ENCODE measurements at places on chromosomes 7 and 10. TPM values are rescaled to one million over a fixed set of nuclear protein-coding genes. Genes with fewer than 3 reads are reported as not detected.

DNA sequence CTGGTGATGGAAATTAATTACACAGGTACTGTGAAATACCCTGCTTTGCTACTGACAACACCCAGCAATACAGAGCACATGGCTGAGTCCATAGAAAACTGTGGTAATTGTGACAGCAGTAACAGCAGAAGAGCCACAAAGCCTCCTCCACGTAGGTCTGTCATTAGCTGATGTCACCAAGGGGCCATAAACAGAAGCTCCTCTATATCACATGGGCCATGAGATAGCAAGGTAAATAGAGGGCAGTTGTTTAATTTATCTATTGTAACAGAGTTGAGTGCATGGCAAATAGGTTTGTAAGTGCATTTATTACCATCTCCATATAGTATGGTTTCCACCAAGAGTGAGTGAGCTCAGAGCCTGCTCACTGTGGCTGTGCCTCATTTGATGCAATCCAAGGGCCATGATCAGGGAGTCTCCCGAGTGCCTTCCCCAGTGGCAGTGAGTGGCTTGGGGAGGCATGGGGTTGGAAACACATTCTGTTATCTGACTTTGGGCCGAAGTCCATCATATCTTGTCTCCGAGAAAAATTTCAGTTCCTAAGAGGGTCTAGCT, 281.2 kb downstream of the SKAP2 start:
- DNase-seq: no peak

GRCh38 chr10:100009793-100010676, at the start of gene DNMBP:
Gene DNMBP, minus strand, starts transcription at chr10:100009947. Its CDS starts 37,823 bp downstream, at chr10:99972124.
- DNase-seq: peak; percentile 81

- DNase-seq: no peak
Observed at GRCh38 chr7:30301751-30302150, 17.4 kb downstream of the ZNRF2 start.

DNA sequence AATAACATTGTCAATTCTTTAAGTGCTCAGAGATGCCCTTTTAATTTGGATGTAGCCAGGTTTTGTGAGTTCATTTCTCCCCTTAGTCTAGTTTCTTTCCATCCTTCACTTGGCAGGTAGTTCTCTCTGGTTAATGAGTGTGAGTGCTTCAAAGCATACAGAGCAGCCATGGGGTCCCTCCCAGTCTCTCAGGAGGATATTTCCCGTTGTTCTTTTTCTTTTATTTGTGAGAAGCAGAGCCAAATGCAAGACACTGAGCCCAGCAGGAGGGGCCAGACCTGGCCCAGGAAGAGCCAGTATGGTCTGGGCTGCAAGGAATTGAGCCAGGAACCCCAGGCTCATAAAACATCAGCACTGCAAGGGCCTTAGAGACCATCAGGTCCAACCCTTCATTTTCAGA, 52.4 kb downstream of the PLCE1 start:
- no peak for DNase-seq

Gene EVX1
- not detected for polyA plus RNA-seq

Gene CPA1
- 2.2 TPM for polyA plus RNA-seq

GRCh38 chr7:30390736-30391636, 87.6 kb downstream of the NOD1 start:
- DNase-seq: no peak

Gene CCSER2
- 32.6 TPM for polyA plus RNA-seq

Gene VPS37D
- 9.3 TPM for polyA plus RNA-seq

Gene CLRN3
- 17.0 TPM for polyA plus RNA-seq

Gene FAM131B
- polyA plus RNA-seq: 2.4 TPM

Gene RBM20
- 2.1 TPM for polyA plus RNA-seq

DNA sequence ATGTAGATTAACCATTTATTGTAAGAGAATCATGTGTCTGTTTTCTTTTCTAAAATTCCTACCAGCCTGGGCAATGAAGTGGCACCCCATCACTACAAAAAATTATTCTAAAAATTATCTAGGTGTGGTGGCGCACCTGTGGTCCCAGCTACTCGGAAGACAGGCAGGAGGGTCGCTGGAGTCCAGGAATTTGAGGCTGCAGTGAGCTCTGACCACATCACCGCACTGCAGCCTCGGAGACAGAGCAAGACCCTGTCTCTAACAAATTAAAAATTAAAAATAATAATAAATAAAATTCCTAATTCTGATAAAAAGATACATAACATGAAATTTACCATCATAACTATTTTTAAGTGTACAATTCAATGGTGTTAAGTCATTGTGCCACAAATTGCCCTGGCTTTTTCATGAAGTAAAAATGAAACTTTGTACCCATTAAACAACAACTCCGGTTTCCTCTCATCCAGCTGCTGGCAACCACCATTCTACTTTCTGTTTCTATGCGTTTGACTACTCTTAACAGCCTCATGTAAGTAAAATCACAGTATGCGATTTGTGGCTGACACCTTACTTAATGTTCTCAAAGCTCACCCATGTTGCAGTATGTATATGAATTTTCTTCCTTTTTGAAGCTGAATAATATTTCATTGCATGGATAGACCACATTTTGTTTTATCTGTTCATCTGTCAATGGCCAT, 20.6 kb upstream of the USP6NL start:
- no peak for DNase-seq

GRCh38 chr7:156041398-156041797, 229.1 kb upstream of the SHH start:
- DNase-seq: no peak

Gene SMO
- polyA plus RNA-seq: 114 TPM

DNA sequence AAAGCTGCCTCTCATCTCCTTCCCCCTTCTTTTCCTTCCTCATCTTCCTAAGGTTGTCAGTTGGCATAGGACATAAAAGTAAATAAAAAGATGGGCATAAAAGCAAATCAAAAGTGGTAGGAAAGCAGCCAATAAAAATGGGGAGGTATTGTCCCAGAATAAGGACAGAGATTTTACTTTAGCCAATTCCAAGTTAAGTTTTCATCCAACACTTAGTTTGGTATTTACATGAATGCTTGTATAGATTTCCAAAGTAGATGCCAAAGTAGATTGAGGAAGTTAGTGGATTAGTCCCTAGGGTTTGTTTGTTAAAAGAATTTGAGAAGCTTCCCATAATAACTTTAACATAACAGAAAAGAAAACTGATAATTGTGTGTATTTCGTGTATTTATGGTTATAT, 33.7 kb downstream of the HDAC9 start:
- no peak for DNase-seq

GRCh38 chr10:124653311-124653710, 90.9 kb downstream of the FAM53B start:
- no peak for DNase-seq

GRCh38 chr7:2927592-2927991, 83.5 kb upstream of the GNA12 start:
- DNase-seq: no peak

Gene PNLIPRP1
- polyA plus RNA-seq: 0.24 TPM

- DNase-seq: peak; percentile 14
Observed at GRCh38 chr10:109411917-109412316, 511.4 kb downstream of the XPNPEP1 start.

GRCh38 chr10:60314069-60314940, 75.4 kb downstream of the ANK3 start:
- no peak for DNase-seq

DNA sequence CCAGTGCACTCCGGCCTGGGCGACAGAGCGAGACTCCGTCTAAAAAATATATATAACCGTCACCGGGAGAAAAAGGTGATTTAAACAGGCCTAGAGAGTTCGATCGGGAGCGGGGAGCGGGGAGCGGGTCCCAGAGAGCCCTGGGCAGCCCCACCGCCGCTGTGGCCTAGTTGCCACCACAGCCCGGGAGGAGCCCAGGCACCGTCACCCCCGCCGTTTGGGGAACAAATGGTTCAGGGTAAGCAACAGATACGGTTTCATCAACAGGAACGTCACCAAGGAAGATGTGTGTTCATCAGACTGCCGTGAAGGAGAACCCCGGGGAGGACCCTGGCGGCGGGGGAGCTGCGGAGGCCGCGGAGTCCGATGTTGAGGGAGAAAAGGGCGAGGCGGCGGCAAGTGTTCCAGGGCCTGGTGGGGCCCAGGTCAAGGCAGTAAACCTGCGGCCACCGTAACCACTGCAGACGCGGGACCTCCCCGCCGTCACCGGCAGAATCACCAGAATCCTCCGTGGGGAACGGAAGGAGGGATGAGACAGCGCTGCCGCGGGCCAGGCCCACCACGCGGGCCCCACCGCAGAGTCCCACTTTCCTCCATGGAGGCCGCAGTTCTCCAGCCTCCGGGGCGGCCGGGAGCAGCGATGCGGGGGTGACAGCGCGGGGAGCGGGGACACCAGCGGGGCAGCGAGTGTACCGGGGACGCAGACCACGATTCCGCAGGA, 103.4 kb downstream of the GALNT11 start:
- no peak for DNase-seq

GRCh38 chr7:156906200-156906649, 13.2 kb upstream of the LMBR1 start:
- no peak for DNase-seq

- DNase-seq: no peak
Observed at GRCh38 chr7:112788778-112789343, 1.3 kb downstream of the TMEM168 start.

DNA sequence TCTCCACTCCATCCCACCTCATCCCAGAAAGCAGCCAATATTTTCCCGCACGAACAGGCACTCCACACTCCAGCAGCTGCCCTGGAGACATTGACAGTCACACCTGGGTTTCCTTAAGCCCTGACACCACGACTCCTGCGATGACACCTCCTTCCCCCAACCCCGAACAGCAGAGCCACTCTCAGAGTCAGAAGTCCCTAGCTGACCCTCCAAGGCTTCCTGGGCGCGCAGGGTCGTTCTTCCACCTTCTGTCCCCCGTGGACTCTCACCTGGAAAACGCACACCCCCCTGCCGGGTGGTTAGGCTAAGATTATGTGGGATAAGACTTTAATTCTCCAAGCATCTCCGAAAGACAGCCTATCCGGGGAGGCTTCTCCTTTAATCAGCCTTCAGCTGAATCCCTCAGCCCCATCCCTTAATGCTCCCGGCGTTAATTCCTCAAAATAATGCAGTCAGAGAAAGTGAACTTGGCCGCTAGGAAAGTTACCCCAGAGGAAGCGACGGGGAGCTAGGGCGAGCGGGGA, 1.1 kb downstream of the DENND11 start:
- DNase-seq: no peak

- no peak for DNase-seq
Observed at GRCh38 chr10:3671386-3671955, 113.5 kb downstream of the KLF6 start.

DNA sequence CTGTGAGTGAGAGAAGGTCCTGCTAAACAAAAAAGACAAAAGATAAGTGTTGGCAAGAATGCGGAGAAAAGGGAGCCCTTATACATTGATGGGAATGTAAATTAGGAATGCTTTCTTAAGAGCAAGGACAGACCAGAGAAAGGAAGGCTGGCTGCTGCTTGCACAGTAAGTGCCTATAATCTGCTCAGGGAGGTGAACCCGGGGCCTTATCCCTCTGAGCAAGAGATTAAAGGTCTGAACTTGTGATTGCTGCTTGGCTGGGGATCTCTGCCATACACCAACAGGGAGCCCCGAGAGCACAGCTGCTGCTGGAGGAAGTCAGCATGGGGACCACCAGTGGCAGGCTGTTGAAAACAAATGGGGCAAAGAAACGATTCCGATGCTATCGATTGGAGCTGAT, 32.0 kb upstream of the CRTAC1 start:
- no peak for DNase-seq

Gene OR2A12
- polyA plus RNA-seq: not detected

Gene RBM48
- polyA plus RNA-seq: 17.0 TPM

GRCh38 chr7:95246831-95247370, 77.4 kb downstream of the PON1 start:
- DNase-seq: peak; percentile 79

Gene BICC1
- 90.2 TPM for polyA plus RNA-seq

Gene SYCE1
- polyA plus RNA-seq: 0.20 TPM

DNA sequence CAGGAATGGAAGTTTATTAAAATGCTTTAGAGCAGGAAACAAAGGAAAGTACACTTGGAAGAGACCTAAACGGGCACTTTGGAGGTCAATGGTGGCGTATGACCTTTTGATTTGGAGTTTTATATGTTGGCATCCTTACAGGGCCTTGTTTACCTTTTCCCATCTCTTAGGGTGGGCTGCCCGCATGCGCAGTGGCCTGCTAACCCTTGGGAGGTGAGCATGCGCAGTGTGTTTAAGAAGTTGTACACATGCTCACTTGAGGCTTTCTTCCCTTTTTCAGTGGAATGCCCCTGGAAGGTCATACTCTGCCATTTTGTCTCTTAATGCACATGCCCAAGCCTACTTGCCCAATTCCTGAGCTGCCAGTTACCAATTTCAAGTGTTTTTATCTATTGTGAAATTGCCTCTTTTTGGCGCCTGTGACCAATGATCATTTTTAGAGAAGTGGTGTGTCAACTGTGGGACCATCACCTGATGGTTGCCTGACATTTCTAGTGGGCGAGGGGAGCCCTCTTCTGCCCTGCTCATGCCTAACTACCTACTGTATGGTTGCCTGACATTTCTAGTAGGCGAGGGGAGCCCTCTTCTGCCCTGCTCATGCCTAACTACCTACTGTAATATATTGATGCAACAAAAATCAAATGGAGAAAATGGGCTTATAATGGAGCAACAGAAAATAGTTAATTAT, 138.0 kb downstream of the PPP1R9A start:
- DNase-seq: no peak

Gene ADARB2
- 0.96 TPM for polyA plus RNA-seq

Gene SEMA3A
- 15.2 TPM for polyA plus RNA-seq

GRCh38 chr10:61140765-61141392, 196.9 kb upstream of the RHOBTB1 start:
- peak; percentile 41 for DNase-seq

Gene GPR22
- polyA plus RNA-seq: 0.53 TPM

- DNase-seq: no peak
Observed at GRCh38 chr7:75762350-75762917, 9.6 kb downstream of the CCL26 start.

Gene TMEM225B
- polyA plus RNA-seq: 3.0 TPM

Gene TEX36
- not detected for polyA plus RNA-seq

DNA sequence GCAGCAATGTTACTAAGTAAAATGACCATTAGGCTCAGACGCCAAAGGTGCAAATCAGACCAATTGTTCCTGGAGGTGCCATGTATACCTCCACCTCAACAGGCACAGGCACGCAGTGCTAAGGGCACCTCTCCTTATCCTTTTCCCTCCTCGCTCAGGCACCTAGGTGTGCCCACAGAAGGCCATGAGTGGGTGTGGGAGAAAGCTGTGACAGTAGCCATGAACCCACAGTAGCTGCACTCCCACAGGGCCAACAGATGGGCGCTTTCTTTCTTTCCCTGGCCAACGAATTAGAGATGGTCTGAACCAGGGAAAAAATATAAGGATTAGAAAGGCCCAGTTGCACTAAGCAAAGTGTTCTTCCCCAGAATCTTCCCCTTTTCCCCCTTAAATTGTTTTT, 15.5 kb upstream of the TNS3 start:
- no peak for DNase-seq

All from left renal pelvis (tissue), 4 donors.